ENCODE measurements at places on chromosomes 4 and X.
A peak's percentile ranks its signal among the peaks of the same experiment; 100 is the strongest.

- DNase-seq, result no peak
Observed at GRCh38 chrX:27439771-27440170, 23.4 kb downstream of the PPP4R3C start.

DNA sequence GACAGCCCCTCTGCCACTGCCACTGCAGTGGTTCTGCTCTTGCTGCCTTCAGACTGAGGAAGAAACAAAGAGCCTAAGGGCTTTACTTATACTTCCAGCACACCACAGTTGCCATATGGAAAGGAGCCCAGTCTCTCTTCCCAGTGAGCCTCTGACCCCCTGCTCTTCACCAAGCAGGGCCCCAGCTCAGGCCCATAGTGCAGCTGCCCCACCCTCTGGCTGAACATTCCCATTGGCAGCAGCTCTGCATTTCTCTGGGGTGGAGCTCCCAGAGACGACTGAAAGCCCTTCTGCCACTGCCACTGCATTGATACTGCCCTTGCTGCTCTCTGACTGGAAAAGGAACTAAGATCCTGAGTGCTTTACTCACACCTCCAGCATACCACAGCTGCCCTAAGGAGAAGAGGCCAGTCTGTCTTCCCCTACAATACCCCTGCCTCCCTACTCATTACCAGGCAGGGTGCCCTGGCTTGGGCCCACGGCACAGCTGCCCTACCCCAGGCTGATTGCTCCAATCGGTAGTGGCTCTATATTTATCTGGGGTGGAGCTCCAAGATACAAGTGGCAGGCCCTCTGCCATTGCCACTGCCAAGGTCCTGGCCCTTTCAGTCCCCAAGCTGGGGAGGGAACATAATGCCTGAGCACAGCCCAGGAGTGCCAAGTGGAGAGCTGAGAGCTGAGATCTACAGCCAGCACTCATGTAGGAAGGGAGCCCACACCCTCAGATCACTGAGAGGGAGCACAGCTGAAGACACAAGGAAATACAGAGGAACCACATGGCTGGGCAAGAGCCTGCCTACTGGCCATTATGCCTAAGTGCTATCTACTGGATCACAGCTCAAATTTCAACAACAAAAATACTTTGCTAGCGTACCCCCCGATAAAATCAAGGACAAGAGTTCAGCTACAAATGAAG, 36.0 kb downstream of the AWAT2 start:
- no peak for DNase-seq

DNA sequence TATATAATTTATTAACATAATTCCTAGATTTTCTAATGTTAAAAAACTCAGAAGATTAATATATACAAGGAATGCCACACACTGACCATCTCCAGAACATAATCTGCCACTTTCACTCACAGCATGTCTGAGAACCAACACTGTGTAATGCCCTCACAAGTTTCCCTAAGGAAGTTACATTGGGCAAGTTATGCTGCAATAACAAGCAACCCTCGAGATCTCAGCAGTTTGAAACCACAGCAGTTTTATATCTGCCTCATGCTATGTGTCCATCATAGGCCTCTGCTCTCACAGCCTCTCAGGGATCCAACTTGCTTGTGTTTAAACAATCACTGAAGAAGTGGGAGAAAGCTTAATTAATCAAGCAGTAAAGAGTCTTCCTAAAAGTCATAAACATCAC, 250.0 kb upstream of the SLC7A11 start:
- DNase-seq, result no peak

DNA sequence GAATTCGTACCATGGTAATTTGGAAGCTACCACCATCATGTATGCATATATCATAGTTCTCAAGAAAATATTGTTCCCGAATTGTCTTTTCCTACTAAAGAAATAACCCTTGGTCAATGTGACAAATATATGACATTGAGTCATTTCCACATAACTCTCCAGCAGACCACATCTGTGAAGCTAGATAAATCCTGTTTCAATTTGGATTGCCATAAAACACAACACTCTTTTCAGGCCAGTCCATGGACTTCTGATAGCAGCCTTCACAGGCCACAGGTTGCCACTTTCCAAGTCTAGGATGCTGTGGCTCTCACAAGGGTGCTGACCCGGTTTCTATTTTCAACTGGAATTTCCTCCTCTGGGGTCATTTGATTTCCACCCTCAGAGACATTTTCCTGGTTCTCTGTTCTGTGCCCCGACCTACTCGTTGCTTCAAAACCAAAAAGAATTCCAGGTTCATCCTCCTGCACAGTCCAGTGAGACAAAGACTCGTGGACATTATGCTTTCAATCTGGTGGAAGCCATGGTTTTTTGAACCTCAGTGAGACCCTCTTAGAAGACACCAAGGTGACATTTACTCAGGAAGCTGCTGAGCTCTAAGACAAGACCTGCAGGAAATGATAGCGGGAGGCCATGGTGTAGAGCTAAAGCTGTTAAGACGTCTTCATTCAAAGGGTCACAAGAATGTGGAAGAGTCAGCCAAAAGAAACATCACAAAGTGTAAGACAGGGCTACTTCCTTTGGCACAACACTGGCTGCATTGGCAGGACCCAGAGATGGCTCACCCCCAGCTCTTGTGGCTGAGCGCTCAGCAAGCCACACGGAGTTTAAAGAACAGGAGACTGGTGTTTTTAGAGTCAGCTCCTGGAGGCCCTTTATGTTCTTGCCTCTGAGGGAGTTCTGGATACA, 119.8 kb downstream of the AMELX start:
- no peak for DNase-seq

GRCh38 chr4:59818656-59819055, 1381.5 kb upstream of the ADGRL3 start:
- no peak for DNase-seq

DNA sequence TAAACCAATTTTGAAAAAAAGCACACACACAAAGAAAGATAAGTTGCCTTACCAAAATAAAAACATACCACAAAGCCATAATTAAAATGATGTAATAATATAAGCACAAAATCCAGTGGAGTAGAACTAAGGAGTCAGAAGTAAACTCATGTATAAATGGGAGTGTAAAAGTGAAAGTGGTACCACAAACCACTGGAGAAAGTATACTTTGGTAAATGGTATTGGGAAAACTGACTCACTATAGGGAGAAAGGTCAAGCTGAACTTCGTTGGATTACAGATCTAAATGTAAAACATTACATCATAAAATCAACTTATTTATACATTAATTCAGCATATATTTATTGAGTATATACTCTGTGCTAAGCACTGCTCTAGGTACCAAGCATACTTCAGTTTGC, 46.3 kb upstream of the HHIP start:
- no peak for DNase-seq

GRCh38 chrX:70826715-70827114, 81.8 kb downstream of the TEX11 start:
- no peak for DNase-seq

DNA sequence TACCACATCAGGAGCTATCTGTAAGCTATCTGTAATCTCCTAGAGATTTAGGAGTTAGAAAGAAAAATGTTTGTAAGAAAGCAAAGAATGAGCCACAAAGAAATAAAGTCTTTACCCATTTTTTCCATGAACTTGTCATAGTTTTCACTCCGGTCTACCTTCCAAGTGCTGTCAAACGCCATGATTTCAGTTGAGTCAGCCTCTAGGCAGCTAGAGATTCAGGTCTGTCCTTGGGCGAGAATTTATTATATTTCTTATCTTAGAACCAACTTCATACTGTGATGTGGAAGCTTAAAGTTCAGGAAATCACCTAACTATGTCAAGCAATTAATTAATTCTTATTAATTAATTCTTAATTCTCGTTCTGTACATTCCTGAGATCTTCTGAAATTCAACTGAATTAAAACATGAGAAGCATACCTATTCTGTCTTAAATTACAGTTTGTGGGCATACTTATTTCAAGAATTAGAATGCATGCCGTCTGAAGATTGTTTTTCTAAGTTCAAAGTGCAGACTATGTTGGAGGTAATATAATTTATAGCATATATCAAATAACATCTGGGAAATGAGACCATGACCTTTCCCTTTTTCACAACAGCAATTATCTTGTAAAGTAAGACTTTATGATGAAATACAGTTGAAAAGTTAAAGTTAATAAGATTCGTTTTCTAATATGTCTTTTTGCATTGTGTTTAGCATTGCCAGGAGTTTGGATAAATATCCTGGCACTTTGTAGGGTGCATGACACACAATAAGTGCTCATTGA, at the start of gene FABP2:
TSS of gene FABP2 (minus strand) at position 218 of the 767 bp plus-strand sequence. CDS start at position 182, 36 bp downstream.
- no peak for DNase-seq

GRCh38 chrX:7062276-7062675, 85.2 kb upstream of the STS start:
- no peak for DNase-seq

DNA sequence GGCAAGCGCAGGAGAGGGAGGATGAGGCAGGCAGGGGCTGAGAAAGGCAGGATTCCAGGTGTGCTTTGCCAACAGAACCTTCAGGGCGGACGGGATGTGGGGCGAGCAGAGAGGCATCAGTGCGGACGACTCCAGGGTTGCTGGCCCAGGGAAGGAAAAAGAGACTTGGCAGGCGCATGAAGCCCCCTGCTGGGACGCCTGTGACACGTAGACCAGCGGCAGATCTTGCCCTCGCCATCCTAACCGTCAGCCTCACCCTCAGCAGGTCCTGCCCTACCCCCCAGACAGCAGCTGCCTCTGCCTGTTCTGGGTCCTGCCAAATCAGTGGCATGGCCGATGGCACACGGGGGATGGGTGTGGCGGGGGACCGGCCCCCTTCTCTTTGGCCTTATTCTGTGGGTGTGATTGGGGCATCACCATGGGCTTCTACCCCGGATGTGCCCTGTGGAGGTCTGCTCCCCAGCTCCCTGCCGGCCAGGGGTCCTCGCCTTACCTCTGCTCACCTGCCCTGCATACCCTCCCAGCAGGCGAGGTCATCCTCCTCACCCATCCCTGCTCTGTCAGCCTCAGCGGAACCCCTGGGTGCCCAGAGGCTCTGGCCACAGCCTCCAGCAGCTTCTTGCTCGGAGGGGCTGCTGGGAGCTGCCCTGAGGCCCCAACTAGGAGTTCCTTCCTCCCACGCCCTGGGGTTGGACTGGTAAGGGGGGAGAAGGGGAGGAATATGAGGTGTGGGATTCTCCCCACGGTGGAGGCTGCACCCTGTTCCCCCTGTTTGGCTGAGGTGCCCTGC, 2.9 kb upstream of the SH3BP2 start:
- no peak for DNase-seq

DNA sequence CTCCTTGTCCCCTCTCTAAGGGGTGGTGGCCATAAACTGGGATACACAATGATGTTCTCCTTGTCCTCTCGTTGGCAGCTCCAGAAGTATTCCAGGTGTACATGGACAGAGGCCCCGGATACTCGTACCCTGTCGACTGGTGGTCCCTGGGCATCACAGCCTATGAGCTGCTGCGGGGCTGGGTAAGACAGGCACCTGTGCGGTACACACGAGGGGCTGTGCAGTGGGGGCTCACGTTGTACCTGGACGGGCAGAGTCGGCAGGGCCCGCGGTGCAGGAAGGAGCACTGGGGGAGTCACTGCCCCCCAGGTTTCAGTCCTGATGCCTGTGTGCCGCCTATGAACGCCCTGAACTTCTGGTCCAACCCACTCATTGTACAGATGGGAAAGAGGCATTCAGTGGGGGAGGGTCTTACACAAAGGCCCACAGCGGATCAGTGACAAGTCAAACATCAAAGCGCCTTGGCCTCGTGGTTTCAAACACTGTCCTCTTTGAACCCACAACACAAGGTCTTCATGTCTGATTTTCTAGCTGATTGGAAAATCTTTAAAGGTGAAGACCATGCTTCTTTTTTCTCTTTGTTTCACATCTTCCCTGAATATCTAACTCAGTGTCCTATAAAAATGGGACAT, 261.6 kb downstream of the EVC2 start:
- no peak for DNase-seq

- no peak for DNase-seq
Observed at GRCh38 chr4:144787365-144788258, 141.7 kb downstream of the HHIP start.

GRCh38 chrX:134601240-134601765, 57.0 kb downstream of the PLAC1 start:
- DNase-seq, result no peak

DNA sequence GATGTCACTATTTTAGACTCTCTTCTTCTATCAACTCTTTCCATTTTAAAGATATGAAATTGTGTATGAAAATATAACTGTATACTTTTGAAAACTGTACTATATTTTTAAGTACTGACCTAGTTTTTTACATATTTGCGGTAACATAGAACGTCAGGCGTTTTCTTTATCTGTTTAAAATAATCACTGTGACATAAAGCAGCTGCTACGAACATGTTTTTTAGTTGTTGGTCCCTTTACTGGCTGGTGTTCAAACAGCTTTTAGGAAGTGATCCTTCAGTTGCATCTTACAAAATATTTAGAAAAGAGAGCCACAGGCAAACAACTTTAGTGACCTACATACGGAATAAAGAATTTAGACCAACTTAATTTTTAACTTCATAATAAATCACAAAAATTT, 73.1 kb downstream of the METTL14 start:
- DNase-seq, result no peak

GRCh38 chr4:149896432-149896831, 80.8 kb upstream of the IQCM start:
- DNase-seq, result no peak

- DNase-seq, result no peak
Observed at GRCh38 chr4:113646442-113646822, 115.1 kb downstream of the CAMK2D start.

- DNase-seq, result peak; percentile 8
Observed at GRCh38 chrX:131830400-131831184, 192.5 kb upstream of the STK26 start.

GRCh38 chr4:55154933-55155332, 29.5 kb upstream of the KDR start:
- no peak for DNase-seq

GRCh38 chr4:103996637-103997036, 276.9 kb upstream of the TACR3 start:
- DNase-seq, result no peak

DNA sequence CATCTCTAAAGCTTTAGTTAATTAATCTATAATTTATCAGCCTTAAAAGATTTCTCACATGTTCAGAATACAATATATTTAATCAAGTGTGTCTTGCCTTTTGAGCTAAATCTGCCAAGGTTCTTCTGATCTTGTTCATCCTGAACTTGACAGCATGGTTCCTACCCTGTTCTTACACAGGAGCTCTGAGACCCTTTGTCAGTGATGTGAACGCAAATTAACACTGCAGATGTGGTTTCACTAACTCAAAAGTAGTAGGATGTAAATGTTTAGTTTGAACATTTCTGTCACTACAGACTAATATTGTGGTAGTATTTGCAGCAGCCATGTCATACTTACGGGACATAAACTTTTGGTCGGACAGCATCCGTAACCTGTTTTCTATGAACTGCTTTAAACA, 59.4 kb downstream of the SMARCAD1 start:
- DNase-seq, result no peak

GRCh38 chrX:119389871-119390501, 9.2 kb upstream of the SLC25A43 start:
- DNase-seq, result no peak
